IPS DF 19.7 (cell line): ENCODE measurements at places on chromosomes 6 and 20.

- no peak for DNase-seq
Measured at GRCh38 chr6:129901910-129902309, 40.8 kb upstream of the TMEM244 start.

- DNase-seq: no peak
Measured at GRCh38 chr6:9064156-9064555, 628.8 kb upstream of the SLC35B3 start.

DNA sequence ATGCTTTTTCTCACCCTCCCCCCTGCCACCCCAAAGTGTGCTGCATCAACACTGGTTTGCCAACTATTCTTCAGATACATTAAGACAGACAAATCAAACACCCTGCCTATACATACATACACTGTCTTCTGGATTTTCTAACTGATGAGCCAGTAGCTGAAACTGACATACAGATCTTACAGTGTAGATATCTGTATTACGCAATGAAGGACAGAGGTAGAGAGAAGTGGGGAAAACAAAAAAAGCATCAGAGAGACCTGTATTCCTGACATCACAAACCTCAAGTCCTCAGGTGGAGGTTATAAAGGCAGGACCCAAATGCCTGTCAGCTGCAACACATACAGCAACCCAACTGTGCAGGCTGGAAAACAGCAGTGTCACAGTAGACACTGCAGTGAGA is 535.4 kb downstream of the HACE1 start:
- DNase-seq: no peak

DNA sequence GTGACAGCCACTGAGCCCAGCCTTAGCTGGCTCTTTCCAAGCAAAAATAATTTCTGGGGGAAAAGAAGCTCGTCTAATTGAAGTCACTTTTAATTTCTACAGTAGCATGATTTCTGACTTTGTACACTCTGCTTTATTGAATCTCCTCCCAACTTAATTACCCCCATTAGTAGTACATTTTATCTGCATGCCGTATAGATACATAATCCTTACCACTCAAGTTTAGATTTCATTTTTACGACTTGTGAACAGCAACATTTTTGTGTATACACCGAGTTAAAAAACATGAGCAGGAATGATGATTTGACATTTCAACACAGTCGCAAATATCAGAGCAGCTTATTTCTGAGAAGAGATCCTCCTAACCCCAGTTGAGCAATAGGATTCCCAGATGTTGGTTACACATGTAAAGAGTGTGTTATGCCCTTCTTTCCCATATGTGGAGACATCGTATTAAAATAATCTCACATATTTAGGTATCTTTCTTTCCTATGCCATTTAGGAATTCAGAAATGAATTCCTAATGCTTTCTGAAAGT is 127.3 kb upstream of the MTHFD1L start:
- no peak for DNase-seq

GRCh38 chr6:133889557-133890403 is 867 bp downstream of the TCF21 start:
- DNase-seq: no peak

GRCh38 chr6:54100411-54101006 is 10.7 kb upstream of the MLIP start:
- no peak for DNase-seq

- no peak for DNase-seq
Measured at GRCh38 chr6:154218787-154219186, 137.8 kb downstream of the IPCEF1 start.

GRCh38 chr6:41502917-41503671 is 43.1 kb upstream of the FOXP4 start:
- no peak for DNase-seq

GRCh38 chr6:109449795-109450673 is 5.5 kb downstream of the MICAL1 start:
- DNase-seq: no peak

DNA sequence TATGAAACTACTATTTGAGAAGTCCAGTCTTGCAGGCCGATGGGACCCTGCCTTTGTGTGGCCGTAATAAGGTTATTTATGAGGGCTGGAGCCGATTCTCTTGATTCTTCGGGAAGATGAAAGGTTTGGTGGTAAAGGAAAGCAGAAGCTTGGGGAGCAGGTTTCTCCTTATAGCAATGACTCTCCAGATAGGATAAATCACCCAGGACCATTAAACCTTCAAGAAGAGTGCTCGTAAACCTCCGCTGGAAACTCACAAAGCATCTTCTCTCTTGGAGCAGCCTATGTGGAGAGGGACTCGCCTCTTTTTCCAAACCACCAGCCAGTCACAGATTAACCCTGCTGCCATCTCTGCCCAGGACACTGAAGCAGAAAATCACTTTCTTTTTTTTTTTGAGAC is 69.6 kb upstream of the SALL4 start:
- no peak for DNase-seq

GRCh38 chr20:22949331-22950109 is 85.6 kb upstream of the SSTR4 start:
- no peak for DNase-seq

DNA sequence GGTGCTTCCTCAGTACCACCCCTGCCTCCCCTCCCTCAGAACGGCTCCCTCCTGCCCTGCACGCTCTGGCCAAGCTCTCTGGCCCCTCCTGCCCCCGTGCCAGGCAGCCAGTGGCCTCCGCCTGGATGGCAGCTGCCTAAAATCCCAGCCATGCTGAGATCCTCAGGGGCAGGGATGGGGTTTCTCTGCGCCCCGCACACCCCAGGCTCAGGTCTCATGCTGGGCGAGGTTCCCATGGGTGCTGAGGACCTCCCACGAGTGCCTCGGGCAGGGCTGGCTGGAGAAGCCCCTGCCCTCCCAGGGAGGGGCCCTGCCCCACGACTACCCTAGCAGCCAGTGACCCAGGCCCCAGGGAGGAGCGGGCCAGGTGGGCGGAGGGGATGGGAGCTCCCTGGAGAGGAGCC is 2.7 kb downstream of the PTK6 start:
- DNase-seq: no peak

GRCh38 chr20:48107560-48107959 is 322.3 kb upstream of the SULF2 start:
- no peak for DNase-seq

GRCh38 chr6:132934496-132934895 is 120.1 kb downstream of the RPS12 start:
- no peak for DNase-seq

- DNase-seq: no peak
Measured at GRCh38 chr6:90493332-90493731, 93.5 kb downstream of the MAP3K7 start.

- DNase-seq: no peak
Measured at GRCh38 chr20:24964506-24964840, 15.4 kb downstream of the CST7 start.

DNA sequence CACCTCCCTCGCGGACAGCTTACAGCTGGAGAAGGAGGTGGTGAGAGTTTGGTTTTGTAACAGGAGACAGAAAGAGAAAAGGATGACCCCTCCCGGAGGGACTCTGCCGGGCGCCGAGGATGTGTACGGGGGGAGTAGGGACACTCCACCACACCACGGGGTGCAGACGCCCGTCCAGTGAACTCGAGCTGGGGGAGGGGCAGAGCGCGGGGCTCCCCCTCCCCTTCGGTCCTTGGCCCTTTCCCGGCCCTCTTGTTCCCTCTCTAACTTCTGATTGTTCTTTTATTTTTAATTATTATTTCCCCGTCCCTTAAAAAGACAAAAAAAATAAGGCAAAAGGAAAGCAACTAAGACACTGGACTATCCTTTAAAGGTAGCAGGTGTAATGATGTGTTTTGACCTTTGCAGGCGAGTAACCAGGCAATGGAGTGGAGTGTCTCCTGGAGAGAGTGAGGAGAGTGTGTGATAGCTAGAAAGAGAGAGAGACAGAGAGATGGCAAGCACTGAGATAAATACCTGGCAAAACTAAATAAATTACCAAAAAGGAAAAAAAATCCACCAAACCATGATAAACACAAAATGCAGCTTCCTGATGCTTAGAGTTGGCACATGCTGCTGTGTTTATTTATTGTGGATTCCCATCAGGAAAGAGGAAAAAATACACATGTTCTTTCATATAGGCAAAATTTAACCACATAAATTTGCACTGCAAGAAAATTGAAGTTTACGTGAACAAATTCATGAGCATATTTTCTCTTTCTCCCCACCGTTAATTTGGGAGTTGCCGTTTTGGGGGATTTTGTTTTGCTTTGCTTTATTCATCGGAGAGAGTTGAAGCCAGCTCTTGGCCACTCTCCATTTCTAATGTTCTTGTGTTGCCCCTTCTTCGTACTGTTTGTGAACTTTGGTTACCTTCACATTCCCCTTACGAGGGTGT is 1.9 kb downstream of the POU3F2 start:
- no peak for DNase-seq

DNA sequence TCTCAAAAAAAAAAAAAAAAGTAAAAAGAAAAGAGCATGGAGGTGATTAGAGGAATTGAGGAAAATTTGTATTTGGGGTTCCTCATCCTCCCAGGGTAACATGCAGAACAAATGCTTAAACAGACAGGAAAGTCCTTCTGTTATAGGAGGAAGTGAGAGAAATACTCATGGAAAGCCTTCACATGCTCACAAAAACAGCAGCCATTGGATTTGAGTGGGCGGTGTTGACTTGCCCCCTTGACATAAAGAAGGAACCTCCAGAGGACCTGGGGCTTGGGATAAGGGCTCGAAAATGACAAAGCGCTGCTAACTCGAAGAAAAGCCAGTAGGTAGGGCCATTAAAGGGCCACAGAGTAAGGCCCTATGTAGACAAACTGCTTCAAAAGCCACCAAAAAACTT is 17.5 kb upstream of the SAMHD1 start:
- DNase-seq: no peak

DNA sequence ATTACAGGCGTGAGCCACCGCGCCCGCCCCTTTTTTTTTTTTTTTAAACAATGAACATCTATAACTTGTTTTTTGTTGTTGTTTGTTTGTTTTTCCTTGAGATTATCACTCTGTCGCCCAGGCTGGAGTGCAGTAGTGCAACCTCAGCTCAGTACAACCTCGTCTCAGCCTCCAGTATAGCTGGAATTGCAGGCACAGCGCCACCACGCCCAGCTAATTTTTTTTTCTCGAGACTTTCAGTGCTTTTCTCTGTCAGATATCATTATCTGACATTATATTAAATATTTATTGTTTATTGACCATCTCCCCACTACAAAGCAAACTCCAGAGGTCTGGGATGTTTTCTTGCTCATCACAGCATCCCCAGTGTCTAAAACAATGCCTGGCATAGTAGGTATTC is 2.3 kb upstream of the DLK2 start:
- DNase-seq: no peak

GRCh38 chr6:139577763-139578604 is 203.5 kb upstream of the CITED2 start:
- no peak for DNase-seq

GRCh38 chr20:37535443-37536132 is 7.9 kb upstream of the BLCAP start:
- DNase-seq: no peak

DNA sequence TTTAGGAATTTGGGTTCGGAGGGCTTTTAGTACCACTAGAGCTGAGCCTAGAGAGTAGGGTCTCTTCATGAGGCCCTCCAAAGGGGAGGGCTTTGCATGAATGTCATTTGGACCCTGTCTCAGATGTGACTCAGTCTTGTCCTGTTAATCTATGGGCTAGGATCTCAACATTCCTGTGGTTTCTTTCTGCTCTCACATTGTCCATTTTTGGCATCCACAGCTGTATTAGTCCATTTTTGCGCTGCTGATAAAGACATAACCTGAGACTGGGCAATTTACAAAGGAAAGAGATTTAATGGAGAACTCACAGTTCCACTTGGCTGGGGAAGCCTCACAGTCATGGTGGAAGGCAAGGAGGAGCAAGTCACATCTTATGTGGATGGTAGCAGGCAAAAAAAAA is 61.0 kb downstream of the CRYBG1 start:
- no peak for DNase-seq

- DNase-seq: no peak
Measured at GRCh38 chr6:151430886-151431285, 21.0 kb downstream of the RMND1 start.

- DNase-seq: peak; percentile 28
Measured at GRCh38 chr6:80338201-80338836, 231.8 kb downstream of the BCKDHB start.

GRCh38 chr20:61594198-61594597 is 342.1 kb downstream of the CDH4 start:
- no peak for DNase-seq

DNA sequence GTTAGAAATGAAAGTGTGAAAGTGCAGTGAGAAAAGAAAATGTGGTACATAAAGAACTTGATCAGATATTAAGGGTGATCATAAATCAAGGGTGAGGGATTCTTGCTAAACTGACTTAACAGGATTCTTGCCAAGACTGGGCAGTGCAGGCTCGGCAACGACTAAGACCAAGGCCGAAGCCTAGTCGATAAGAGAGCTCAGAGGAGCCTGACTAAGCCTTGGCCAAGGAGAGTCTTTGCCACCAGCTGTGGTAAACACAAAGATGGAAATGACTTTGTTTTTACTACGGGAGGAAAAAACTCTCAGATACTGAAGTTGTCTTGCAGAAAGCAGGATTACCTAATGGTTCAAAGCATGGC is 196.6 kb downstream of the LY86 start:
- DNase-seq: no peak

GRCh38 chr6:62285612-62286469 is at the start of gene KHDRBS2:
TSS of gene KHDRBS2 (minus strand) at chr6:62286225.
- no peak for DNase-seq

- no peak for DNase-seq
Measured at GRCh38 chr6:87127737-87128136, 27.6 kb upstream of the ZNF292 start.

DNA sequence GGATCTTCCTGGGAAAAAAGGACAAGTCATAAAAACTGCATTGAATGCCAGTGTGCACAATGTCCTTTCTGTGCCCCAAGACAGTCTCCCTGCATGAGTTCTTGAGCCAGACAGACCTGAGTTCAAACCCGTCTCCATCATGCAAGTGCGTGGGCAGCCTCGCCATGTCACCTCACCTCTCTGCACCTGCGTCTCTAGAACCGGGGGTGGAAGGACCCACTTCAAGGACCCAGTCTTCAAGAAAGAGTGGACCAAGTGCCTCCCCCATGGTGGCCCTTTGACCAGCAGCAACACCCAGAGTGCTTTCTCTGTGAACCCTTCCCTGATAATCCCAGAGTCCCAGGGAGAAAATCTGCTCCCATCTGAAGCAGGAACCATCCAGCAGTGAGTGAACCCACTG is 23.5 kb upstream of the ANGPT4 start:
- DNase-seq: no peak
